Endothelial cell (in vitro differentiated cells): ENCODE measurements at places on chromosomes 5 and 9.

GRCh38 chr9:115167175-115167574, 49.2 kb upstream of the TNC start:
- DNase-seq, result no peak

DNA sequence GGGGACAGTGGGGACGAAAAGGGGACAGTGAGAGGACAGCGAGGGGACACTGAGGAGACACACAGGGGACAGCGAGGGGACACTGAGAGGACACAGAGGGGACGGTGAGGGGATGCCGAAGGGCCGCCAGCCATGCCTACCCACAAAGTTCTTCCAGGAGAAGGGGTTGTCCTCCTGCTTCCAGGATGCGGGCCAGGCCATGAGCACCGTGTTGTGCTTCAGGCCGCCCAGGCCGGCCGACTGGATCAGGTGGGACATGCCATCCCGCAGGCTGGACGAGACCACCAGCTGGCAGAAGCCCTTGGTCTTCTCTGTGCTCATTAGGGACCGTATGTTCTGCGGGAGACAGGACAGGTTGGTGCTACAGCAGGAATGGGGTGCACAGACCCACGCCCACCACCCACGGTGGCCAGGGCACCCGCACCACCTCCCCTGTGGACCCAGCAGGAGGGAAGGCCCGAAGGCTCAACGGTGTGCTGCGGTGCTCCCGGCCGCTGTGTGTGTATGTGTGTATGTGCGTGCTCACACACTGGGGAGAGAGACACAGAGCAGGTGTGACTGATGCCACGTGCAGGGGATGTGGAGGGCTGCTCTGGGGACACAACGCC, 46.6 kb downstream of the SLC12A7 start:
- DNase-seq, result no peak

GRCh38 chr5:149873896-149874295, 70.7 kb downstream of the PDE6A start:
- DNase-seq, result no peak

DNA sequence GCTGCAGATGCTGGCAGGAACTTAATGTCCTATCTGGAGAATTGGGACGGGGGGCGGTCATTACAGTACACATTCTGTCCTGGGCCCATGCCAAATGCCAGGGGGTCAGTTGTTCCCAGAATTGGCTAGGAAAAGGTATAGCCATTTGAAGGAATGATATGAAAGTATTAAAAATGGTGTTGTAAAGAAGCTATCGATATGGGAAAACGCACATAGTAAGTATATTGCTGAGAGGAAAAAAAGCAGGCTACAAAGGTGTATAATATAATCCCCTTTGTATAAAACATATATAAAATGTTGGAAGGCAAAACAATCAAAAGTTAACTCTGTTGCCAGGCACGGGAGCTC, 450 bp upstream of the ARHGEF39 start:
- no peak for DNase-seq

- peak; percentile 45 for DNase-seq
Observed at GRCh38 chr9:131276094-131276888, at the start of gene FAM78A. FAM78A (minus strand) TSS chr9:131276510; CDS start chr9:131276179, 331 bp downstream.

DNA sequence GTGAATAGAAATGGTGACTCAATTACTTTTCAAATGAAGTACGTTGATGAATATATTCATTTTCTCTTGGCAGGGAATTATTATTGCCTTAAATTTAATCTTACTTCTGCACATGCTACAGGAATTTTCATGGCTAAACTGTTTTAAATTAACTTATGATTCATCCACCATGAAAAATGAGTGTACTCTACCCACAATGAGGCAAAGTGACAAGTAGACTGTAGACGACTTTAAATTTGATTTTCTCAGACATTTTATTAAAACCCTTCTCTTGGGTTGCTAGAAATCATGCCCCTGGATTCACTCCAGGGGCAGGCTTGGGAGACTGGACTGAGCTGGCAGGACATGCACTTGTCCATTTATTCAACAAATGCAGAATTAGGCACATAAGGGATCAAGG, 23.5 kb upstream of the ERAP2 start:
- no peak for DNase-seq

DNA sequence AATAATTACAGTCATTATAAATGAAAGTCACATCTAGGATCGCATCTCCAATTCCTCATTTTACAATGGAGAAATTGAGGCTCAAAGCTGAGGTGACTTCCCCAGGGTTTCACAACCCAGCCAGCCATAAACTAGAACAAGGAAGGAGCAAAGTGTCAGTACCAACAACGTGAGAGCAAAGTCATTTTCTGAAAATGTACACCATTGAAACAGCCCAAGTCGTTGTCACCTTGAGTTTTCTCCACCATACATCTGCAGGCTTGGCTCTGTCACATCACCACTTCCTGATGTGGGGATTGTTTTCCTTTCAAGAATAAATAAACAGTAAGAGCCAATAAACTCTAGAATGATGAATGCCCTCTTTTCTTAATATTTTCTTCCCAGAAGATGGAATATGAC, 184.5 kb upstream of the PTGER4 start:
- DNase-seq, result no peak

- DNase-seq, result no peak
Observed at GRCh38 chr9:34540827-34541226, 18.0 kb upstream of the ENHO start.

DNA sequence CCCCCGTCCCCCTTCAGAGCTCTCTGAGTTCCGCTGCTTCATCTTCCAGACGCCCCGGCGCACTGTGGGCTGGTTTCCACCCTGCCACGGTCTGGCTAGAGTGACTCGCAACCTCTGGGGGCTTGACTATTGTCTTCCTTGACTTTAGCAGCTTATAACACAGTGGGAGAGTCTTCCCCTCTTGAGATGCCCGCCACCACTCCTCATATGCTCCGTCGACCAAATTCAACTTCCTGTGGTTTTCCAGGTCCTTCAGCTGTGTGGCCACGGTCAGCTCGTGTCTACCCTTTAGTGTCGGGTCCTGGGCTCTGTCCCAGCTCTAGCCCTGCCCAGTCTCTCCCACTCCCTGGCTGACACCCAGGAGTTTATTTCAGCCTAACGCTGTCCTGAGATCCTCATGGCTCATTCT, 28.2 kb upstream of the NCS1 start:
- DNase-seq, result no peak

GRCh38 chr9:137365552-137366444, 57.2 kb downstream of the EXD3 start:
- no peak for DNase-seq

DNA sequence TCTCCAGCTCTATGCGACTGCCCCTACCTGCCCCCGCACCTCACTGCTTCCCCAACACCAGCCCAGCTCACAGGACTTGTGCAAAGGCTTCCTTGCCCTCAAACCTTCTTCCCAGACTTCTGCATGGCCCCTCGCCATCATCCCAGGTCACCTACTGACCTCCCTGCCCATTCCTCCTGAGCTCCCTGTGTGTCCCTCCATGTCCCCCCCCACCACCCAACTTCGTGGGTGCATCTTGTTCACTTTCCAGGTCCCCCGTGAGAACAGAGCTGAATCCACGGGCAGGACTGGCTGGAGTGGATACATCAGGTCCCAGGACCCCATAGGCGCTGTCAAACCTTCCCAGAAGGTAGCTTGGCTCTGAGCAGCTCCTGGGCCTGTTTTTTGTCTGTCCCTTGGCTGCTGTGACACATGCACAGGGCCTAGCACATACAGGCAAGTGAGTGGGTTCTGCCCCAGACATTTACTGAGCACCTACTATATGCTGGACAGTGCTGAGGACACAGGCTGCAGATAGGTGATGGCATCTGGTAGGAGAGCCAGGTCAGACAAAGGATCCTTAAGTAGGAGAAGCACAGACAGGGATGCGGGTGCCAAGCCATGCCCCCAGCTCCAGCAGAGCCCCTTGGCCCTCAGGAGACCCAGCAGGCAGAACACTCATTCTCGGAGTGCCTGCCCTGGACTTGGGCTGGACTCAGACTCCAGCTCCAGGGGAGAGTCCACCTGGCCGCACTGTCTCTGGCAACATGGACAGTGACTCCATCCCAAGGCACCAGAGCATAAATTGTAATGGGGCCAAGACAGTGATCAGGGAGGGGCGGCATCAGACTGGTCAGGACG, 15.0 kb downstream of the NINJ1 start:
- DNase-seq, result no peak

DNA sequence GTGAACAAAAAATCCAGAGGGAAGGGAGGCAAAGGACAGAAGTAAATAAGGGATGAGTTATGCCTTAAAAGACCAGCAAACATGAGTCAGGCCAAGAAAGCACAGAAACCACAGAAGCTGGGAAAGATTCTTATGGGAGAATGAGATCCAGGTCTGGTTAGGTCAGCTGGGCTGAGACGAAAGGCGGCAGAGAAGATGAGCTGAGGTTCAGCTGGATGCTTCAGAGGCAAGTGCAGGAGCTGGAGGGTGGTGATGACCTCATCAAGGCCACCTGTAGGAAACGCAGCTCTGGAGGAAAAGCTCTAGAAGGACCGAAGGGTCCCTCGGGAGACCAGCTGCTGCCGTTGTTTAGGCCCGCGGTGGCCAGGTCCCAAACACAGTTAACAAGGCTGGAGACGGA, 152.0 kb downstream of the MYO10 start:
- no peak for DNase-seq

DNA sequence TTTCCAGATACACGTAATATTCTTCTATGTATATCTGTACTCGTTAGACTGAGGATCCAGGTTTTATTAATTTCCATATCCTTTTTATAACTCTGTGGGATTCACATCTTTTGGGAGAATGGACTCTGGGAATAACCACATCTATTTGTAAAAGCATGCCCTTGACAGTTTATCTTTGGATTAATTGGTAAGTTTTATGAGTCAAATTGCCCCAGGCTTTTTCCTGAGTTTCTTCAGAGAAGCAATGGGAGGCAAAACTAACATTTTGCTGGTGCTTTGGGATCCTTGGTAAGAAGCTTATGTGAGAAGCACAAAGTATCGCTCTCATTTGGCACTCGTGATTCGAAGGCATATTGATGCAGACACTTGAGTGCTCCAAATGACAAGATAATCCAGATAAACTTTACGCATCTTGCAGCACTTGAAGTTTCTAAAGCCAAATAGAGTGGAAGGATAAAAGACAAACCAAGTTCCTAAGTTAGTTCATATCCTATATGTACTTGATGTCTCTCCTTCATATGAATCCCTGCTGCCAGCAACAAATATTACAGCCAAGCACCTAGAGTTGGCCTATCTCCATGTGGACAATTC, 324.7 kb downstream of the TLE4 start:
- DNase-seq, result no peak

GRCh38 chr5:33010846-33011245, 299.7 kb downstream of the NPR3 start:
- no peak for DNase-seq

GRCh38 chr9:110935829-110936228, 102.4 kb downstream of the LPAR1 start:
- DNase-seq, result no peak

DNA sequence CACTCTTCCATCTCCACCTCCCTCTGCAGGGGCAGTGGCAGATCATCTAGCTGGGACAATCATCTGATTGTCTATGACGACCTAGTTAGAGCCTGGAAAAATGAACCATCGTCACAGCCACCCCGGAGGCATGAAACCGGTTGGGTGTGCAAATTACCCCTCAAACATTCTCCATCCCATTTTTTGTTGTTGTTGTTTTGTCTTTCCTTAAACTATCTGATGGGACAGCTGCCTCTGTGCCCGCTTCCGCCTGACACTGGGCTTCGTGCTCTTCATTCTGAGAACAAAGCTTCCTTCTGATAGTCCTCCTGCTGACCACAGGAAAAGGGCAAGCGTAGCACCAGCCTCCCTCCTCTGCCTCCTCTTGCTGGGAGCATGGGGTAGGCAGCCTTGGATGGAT, 7.0 kb upstream of the NDST1 start:
- no peak for DNase-seq

GRCh38 chr9:33351547-33351946, 50.8 kb downstream of the AQP7 start:
- no peak for DNase-seq

GRCh38 chr9:108035487-108035886, 545.9 kb upstream of the KLF4 start:
- no peak for DNase-seq

DNA sequence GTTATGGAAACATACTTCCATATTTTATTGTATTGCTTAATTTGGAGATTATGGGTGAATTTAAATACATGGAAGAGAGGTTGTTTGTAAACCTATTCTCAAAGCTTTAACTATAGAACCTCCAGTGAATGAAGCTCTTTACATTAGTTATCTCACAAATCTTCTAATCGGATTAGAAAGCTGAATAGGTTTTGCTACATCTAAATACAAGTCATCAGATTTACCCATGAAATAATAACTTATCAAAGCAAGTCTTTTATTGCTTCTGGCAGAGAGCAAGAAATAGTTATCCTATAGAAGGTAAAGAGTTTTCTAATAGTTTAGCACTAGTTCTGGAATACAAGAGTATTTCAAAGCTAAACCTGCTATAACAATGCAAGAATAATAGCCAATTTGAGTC, 104.4 kb upstream of the SREK1 start:
- no peak for DNase-seq

DNA sequence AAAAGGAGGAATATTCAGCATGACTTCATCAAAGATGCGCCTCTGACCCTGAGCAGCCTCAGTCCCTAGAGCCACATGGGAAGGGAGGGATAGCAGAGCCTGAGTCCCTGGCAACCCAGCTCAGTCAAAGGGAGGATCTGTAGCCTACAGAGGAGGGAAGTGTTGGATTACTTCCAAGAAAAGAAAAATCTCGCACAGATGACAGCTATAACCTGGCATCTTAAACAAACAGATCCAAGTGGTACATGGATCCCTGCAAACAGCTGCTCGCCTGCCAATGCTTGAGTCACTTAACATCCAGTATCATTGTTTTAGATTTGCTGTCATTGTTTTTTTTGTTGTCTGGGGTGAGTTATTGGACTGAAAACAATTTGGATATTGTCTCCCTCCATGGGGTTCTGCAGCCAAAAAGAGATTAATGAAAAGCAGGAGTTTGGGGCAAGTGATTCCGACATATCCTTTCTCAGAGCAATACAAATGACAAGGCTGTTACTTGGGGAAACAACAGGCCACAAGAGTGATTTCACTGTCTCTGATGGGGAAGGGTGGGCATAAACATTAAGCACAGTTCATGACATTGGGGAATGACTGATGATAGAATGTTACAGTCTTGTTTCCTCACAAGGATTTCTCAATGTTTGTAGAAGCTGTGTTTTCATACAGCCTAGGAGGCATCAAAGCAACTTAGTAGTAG, 153.5 kb upstream of the KIF2A start:
- DNase-seq, result no peak

- no peak for DNase-seq
Observed at GRCh38 chr9:29390859-29391258, 1817.6 kb upstream of the C9orf72 start.

- DNase-seq, result no peak
Observed at GRCh38 chr9:81637276-81637675, 52.1 kb downstream of the TLE1 start.
